ENCODE measurements at places on chromosomes 1 and 21.

GRCh38 chr1:67514300-67514699, 84.1 kb upstream of the SERBP1 start:
- DNase-seq: no peak

GRCh38 chr1:41812051-41812450, 106.7 kb downstream of the HIVEP3 start:
- DNase-seq: peak; percentile 77

GRCh38 chr21:15687208-15687607, 42.6 kb upstream of the USP25 start:
- DNase-seq: peak; percentile 72

DNA sequence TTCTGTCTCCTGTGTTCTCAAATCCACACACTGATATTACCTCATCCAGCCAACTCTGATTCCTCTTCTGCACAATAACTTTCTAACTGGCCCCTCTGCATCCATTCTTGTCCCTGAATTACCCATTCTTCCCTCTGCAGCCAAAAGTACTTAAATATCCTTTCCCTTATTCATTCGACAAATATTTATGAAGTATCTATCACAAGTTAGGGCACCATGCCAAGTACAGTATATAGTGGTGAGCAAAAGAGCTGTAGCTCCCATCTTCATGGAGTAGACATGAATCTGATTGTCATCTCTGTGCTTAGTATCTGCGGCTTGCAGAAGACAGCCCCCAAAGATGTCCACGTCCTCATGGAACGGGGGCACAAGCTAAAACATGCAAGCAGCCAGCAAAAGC, 316.8 kb downstream of the SETD4 start:
- peak; percentile 20 for DNase-seq

DNA sequence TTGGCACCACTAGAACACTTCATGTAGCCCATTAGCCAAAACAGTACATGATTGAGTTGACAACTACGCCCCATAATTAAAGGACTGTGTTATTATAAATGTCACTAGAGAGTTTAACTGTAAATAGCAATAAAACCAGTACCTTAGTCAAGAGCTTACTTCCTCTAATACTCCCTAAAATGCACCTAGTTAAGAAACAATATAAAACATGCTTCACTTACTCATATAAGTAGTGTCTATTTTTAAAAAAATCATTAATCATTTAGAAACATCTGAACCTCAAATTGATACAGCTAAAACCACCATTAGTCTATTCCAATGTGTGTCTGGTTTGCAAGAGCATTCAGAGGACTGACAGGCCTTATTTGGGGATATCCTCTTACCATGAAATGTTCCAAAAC, 25.3 kb downstream of the PTP4A2 start:
- no peak for DNase-seq

DNA sequence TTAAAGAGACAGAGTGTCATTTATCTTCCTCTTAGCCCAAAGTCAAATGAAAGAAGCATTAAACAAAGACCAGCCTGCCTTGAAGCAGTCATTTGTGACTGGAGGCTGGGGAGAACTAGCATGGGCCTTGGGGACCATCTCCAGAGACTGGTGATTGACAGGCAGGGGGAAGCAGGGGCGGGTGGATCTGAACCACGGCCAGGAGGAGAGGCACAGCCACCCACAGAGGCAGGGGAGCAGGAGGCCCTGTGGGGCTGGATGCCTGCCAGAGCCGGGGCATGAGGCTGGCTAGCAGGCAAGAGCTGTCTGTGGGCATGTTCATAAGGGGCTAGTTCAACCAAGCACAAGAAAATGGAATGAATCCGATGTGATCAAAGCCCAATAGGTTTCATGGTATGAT, 73.9 kb downstream of the PLXNA2 start:
- no peak for DNase-seq

- DNase-seq: no peak
Observed at GRCh38 chr1:235018720-235019444, 109.8 kb downstream of the TOMM20 start.

DNA sequence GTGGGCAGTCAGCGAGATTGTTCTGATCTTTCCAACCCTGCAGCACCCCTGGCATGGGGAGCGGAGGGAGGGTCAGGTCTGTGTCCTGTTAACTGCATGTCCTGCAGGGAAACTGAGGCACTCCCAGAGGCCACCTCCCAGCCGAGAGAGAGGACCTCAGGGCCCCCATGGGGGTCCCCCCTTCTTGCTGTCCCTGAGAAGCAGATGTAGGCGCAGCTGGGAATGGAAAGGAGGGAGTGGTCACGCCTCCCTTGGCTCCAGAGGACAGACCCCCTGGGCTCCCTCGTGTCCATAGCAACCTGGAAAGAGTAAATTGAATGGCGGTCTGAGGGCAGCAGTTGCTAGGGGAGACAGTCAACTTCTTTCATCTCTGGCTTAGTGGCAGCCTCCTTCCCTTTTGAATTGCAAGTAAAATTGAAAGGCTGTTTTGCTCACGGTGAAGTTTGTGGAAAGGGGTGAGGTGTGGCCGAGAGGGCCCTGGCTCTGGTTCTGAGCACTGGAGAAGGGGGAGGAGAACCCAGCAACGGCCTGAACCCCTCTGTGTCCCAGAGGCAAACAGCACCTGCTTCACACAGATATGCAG, 4.9 kb downstream of the CROCC start:
- no peak for DNase-seq

GRCh38 chr1:54372978-54373377, 33.2 kb downstream of the SSBP3 start:
- DNase-seq: no peak

- no peak for DNase-seq
Observed at GRCh38 chr21:45523411-45524101, 18.7 kb downstream of the SLC19A1 start.

DNA sequence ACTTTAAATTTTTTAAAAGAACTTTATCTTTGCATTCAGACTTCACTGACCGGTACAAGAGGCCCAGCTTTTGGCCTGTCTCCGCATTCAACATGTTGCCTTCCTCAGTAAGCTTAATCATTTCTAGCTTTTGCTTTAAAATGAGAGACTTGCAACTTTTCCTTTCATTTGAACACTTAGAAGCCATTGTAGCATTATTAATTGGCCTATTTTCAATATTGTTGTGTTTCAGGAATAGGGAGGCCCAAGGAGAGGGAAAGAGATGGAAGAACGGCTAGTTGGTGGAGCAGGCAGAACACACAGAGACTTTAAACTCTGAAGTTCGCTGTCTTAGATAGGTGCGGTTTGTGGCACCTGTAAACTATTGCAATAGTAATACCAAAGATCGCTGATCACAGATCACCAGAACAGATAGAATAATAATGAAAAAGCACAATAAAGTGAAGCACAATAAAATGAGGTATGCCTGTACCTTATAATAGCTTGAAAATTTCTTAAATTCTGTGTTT, 31.4 kb downstream of the RABGAP1L start:
- DNase-seq: no peak

DNA sequence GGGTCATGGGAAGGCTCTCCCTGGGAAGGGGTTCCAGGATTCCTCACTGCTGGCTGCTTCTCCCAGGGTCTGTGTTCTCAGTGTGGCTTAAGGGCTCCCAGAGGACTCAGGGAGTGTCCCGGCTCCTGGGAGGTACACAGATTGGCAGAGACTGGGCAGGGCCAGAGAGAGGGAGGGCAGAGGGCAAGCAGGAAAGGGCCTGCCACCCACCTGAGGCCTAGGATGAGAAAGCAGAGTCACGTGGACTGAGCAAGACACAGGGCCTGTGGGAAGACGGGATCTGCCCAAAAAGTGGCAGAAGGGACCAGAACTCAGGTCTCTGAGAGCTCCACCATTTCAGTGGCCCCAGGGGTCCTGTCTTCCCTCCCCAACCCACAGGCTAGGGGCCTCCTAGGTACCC, 871 bp downstream of the SLFNL1 start:
- DNase-seq: no peak

DNA sequence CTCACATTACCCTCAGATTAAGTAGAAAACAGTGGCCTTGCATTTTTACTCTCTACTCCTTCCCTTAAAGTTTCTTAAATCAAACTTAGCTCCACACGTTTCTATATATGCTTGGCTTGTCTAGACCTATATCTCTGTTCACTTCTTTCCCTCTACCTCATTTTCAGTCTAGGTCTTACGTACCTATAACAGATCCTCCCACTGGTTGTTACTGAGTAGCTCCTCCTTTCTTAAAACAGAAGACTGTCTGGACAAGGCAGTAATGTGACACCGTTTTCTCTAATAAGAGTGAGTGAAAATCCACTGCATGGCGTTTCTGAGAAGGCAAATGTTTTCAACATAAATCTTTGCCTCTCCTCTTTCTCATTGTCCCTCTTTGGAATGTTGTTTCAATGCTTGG, 211.7 kb upstream of the POGK start:
- no peak for DNase-seq

DNA sequence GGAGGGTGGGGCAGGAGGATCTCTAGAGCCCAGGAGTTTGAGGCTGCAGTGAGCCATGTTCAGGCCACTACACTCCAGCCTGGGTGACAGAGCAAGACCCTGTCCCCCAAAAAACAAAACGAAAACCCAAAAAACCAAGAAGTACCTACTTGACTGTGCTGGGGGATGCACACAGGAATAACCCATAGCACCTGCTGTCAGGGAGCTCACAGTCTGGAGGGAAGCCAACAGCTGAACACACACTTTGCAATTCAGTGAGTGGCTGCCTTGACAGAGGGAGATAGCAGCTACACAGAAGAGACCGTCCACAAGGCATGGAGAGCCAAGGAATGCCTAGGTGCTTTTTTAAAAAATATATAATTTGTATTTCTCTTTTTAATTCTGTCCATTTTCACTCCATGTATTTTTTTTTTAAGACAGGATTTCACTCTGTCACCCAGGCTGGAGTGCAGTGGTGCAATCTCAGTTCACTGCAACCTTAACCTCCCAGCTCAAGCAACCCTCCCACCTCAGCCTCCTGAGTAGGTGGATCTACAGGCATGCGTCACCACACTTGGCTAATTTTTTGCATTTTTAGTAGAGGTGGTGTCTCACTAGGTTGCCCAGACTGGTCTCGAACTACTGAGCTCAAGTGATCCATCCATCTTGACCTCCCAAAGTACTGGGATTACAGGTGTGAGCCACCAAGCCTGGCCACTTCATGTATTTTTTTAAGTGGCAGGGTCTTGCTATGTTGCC, 68.7 kb downstream of the NID1 start:
- DNase-seq: no peak

DNA sequence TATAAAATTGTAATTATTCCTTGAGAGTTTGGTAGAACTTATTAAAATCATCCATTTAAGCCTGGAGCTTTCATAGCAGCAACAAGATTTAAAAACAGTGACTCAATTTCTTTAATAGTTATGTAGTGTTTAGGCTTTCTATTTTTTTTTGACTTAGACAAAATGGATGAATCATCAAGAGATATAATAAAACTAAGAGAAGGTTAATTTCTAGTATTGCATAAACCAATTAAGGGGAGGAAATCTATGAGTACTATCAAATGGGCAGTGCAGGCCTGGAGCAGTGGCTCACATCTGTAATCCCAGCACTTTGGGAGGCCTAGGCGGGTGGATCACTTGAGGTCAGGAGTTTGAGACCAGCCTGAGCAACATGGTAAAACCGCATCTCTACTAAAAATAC, 416.3 kb upstream of the USP24 start:
- peak; percentile 54 for DNase-seq

GRCh38 chr1:100362821-100363466, 10.6 kb downstream of the CDC14A start:
- no peak for DNase-seq

DNA sequence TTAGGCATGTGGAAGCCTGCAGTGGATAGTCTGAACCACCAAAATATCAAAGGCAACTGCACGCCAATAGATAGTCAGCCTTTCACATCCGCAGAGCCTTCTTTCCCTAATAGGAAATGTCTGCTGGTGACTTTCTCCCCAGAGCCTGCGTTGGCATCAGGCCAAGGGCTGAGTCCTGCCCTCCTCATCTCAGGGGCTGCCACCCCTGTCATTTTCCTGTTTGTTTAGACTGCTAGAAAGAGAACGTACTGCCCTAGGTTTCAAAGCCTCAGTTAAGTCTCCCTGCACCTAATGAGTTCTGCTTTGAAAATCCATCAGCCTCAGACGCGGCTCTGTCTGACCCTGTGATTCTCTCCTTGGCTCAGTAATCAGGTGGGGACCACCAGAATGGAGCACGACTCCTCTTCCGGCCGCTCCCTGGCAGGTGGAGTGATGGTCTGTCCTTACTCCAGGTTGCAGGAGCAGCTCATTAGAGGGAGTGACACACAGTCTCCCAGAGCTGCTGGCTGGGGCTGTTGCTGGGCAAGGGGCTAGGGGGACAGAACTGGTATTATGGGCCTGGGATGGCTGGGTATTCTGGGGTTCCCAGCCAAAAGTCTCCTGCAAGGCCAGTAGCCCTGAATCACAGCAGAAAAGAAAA, 27.3 kb downstream of the STUM start:
- no peak for DNase-seq

DNA sequence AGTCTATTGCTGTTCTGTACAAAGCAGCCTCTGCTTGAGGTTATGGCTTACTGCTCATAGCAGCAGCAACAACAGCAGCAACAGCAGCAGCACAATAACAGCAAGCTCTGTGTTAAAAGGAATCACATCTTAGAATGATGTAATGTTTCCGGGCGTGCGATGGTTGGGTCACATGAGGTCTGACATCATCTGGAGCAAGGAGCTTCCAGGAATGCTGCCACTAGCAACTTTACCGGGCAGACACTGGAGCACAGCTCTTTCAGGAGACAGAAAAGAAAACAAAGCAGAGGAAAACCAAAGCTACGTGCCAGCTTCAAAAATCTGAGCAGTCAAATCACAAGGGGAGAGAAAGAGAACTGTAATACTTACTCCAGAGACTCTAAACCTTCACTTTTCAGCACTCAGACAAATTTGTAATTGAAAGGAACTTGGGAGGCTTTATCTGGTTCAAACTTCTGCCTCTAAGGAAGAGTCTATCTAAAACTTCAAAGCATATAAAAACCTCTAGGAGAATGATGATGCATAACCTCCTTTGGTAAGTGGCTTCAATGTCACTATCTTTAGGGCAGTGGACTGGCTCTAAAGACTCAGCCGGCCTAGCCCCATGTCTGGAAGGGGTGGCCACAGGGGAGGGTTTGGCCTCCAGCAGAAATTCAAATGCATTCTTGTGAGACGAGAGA, 28.3 kb upstream of the RAB3GAP2 start:
- peak; percentile 91 for DNase-seq

- no peak for DNase-seq
Observed at GRCh38 chr1:150516050-150516591, 569 bp downstream of the FALEC start.

DNA sequence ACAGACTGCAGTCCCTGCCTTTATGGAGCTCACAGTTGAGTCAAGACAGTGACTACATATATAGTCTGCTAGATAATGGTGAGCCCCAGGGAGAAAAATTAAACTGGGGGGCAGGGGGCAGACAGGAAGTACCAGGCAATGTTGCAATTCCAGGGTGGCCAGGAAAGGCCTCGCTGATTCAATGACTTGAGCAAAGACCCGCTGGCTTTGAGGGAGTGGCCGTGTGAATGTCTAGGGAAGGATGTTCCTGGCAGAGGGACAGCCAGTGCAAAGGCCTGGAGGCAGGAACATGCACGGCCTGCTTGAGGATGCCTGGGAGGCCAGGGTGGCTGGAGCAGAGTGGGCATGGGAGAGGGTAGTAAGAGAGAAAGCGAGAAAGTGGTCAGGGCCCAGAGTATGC, 23.0 kb upstream of the EPHA8 start:
- DNase-seq: no peak

GRCh38 chr1:162151900-162152829, 82.7 kb downstream of the NOS1AP start:
- peak; percentile 96 for DNase-seq
